ENCODE measurements at places on chromosomes 5 and 9. TPM values are rescaled to one million over a fixed set of nuclear protein-coding genes. Genes with fewer than 3 reads are reported as not detected.

DNA sequence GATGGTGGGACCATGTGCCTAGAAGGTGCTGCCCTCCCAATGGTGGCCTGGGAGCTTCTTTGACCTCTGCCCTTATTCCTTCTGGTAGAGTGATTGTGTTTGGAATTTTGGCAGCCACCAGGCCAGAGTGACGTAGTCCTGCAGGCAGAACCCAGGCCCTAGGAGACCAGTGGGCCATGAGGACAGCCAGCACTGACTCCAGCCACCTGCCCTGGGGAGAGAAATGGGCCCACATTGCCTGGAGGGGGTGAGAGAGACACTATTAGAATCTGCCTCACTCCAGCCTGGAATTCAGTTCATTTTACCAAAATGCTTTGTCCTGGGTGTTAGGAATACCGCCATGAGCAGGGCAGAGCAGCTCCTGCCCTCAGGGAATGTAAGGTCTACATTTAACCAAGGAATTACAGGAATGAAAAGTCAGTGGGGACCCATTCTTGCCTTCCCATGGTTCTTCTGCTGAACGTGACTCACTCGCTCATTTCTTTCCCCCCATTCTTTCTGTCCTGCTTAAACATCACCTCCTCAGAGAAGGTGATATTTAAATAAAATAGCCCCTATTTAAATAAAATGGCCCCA, 5.5 kb upstream of the COL27A1 start:
- no peak overlapping the region for H3K4me3 ChIP-seq
- H3K27me3 ChIP-seq, result no peaks in the 10 kb centered on the region

GRCh38 chr9:686321-686813, 155.1 kb upstream of the DMRT1 start:
- H3K27me3 ChIP-seq, result no peaks in the 10 kb centered on the region
- H3K4me3 ChIP-seq, result no peak overlapping the region
- H3K36me3 ChIP-seq, result no peaks in the 10 kb centered on the region

- no peaks in the 10 kb centered on the region for H3K4me1 ChIP-seq
- no peak overlapping the region for H3K4me3 ChIP-seq
- DNase-seq, result no peak
- no peaks in the 10 kb centered on the region for H3K27me3 ChIP-seq
- H3K36me3 ChIP-seq, result no peaks in the 10 kb centered on the region
- no peak overlapping the region for H3K27ac ChIP-seq
Measured at GRCh38 chr9:115531410-115532125, 413.6 kb upstream of the TNC start.

DNA sequence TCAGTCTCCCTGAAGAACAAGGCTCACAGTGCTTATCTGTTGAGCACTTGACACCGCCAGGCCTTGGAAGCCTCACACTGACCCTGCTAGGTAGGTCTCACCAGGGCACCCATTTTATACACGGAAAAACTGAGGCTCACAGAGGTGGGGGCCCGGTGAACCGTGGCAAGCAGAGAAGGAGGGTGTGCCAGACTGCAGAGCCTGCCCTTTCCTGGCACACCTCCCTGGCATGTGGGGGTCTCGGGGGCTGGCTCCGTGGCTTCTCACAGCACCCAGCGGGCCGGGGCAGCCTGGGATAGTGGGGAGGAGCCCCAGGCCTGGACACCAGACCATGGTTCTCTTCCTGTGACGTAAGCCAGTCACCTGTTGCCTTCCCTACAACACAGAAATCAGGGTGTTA, 53.7 kb upstream of the IER5L start:
- no peaks in the 10 kb centered on the region for H3K36me3 ChIP-seq
- no peaks in the 10 kb centered on the region for H3K4me1 ChIP-seq
- H3K27me3 ChIP-seq, result no peaks in the 10 kb centered on the region
- no peak overlapping the region for H3K4me3 ChIP-seq
- no peak for DNase-seq
- no peak overlapping the region for H3K27ac ChIP-seq

Gene HACD4
- 1.8 TPM for total RNA-seq

Gene PHF24
- total RNA-seq, result 0.67 TPM

Gene ISL1
- total RNA-seq, result 0.63 TPM
